Activated CD8-positive, alpha-beta memory T cell treated with anti-CD3 and anti-CD28 coated beads for 4 hours (primary cell): ENCODE measurements at places on chromosomes 16 and 17.

- no peak for DNase-seq
Measured at GRCh38 chr17:19433255-19433654, 22.2 kb downstream of the RNF112 start.

- no peak for DNase-seq
Measured at GRCh38 chr17:15414532-15415306, 52.7 kb downstream of the CDRT4 start.

- no peak for DNase-seq
Measured at GRCh38 chr16:27959914-27960313, 103.6 kb downstream of the GSG1L start.

- DNase-seq = no peak
Measured at GRCh38 chr17:77153472-77153871, 12.7 kb downstream of the SEC14L1 start.
